T-cell (primary cell): ENCODE measurements at places on chromosomes 7 and 10. TPM values are rescaled to one million over a fixed set of nuclear protein-coding genes. Genes with fewer than 3 reads are reported as not detected.

DNA sequence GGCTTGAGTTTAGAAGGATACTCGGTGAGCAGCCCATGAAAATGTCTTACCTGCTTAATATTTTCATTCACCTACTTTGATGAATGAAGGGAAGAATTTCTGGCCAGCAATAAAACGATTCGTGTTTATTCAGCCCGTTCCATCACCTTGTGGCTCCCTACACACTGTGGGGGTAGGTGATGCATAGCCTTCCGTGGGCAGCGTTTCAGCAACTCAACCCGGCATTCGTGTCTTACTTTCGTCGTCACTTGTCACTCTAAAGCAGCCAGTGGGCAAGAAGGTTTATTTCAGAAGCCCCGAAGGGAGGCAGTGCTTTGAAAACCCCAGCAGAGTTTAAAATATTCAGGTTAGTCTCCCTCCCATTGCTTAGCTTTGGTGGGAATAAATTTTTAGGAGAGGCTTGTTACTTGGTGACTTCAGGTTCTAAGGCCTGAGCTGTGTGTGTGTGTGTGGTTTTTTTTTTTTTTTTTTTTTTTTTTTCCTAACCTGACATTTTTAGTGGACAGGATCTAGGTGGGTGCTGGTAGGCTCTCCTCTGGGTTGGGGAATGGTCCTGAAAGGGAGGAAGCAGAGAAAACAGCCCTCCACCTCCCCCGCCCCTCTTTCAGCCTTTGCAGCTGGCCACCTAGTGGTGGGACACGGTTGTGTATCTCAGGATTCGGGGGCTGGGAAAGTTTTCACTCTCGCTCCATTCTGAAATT, 1.8 kb downstream of the GRK5 start:
- peaks cover 55% of the 10 kb centered on the region for H3K4me1 ChIP-seq
- H3K27me3 ChIP-seq: no peaks in the 10 kb centered on the region
- no peaks in the 10 kb centered on the region for H3K36me3 ChIP-seq
- H3K4me3 ChIP-seq: peak overlapping the region; percentile 98

DNA sequence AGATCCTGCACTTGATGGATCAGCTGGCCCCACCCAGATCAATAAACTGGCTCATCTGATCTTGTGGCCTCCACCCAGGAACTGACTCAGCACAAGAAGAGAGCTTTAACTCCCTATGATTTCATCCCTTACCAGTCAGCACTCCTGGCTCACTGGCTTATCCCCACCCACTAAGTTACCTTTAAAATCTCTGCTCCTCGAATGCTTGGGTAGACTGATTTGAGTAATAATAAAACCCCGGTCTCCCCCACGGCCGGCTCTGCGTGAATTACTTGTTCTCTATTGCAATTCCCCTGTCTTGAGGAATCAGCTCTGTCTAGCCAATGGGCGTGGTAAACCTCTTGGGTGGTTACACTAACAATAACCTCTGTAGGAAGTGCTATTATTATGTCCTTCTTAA, 83.7 kb downstream of the MBL2 start:
- no peaks in the 10 kb centered on the region for H3K4me1 ChIP-seq
- H3K4me3 ChIP-seq: no peak overlapping the region
- no peak for DNase-seq
- no peaks in the 10 kb centered on the region for H3K36me3 ChIP-seq

DNA sequence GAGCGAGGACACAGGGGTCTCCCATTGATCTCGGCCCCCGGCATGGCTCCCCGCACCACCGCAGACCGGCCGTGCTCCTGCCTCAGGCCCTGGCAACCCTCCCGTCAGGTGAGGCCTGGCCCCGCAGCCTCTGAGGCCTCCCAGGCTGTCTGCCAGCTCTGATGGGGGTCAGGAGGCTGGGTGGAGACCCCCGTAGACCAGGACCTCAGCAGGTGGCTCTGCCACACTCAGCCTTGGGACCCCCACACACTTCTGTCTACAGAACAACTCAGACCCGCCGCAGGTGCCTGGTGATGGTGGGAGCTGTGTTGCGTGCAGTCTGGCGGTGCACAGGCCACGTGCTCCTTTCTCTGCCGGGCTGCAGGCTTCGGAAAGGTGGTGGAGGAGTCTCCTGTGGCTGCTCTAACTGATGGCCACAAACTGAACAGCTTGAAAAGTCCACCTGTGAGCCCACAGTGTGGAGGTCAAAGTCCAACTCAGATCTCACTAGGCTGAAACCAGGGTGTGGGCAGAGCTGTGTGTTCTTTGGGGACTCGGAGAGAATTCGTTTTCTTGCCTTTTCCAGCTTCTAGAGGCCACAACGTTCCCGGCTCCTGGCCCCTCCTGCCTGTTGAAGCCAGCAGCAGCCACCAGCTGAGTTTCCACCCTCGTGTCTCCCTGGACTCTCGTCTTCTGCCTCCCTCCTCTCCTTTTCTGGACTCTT, 62.5 kb downstream of the PWWP2B start:
- no peak overlapping the region for H3K4me3 ChIP-seq
- H3K27ac ChIP-seq: no peak overlapping the region
- peaks cover 8% of the 10 kb centered on the region for H3K4me1 ChIP-seq
- no peaks in the 10 kb centered on the region for H3K36me3 ChIP-seq
- DNase-seq: no peak

DNA sequence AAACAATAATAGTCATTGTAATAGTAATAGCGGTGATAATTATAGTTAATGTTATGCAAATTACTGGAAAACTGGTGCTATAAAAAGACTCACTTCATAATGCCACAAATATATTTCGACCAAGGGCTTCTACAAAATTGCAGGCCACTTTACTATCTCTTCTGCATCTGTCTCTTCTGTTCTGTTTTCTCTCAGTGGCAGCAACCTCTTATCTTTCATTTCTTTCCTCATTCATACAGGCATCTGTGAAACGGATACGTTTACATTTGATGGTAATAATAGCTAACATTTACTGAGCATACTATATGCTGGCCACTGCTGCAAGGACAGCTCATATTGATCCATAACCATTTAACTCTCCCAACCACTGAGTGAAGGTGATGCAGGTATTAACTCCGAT, 537.4 kb upstream of the PFKP start:
- H3K4me1 ChIP-seq: peaks cover 2% of the 10 kb centered on the region
- H3K4me3 ChIP-seq: no peak overlapping the region
- H3K36me3 ChIP-seq: no peaks in the 10 kb centered on the region
- H3K27me3 ChIP-seq: no peaks in the 10 kb centered on the region
- no peak for DNase-seq

ADARB2 gene
- 0.41 TPM for total RNA-seq

STEAP2 gene
- not detected for total RNA-seq

PILRA gene
- 16.5 TPM for total RNA-seq

GRCh38 chr10:26540601-26541000, 102.5 kb downstream of the APBB1IP start:
- no peak overlapping the region for H3K4me3 ChIP-seq
- H3K36me3 ChIP-seq: peaks cover 73% of the 10 kb centered on the region
- DNase-seq: no peak
- no peaks in the 10 kb centered on the region for H3K4me1 ChIP-seq
- no peak overlapping the region for H3K27ac ChIP-seq

- DNase-seq: no peak
- no peak overlapping the region for H3K27ac ChIP-seq
- H3K4me3 ChIP-seq: no peak overlapping the region
Measured at GRCh38 chr10:1546431-1547110, 190.8 kb downstream of the ADARB2 start.

DNA sequence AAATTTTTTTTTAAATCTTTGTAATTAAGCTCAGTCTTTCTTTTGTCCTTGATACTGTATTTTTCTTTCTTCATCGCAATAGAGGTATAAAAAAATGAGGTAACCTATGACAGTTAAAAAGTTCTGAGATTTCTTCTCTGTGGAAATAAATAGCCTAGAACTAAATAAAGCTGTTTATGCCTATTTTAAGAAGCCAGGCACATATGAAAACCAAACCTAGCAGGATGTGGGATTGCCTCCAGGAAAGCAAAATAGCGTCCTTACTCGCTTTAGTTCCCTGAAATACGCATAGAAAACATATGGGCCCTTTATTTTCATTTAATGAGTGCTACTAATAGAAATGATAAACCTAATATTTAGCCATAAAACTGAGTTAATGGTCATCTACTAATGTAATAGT, 6.6 kb downstream of the UBE2D1 start:
- H3K36me3 ChIP-seq: no peaks in the 10 kb centered on the region
- no peak for DNase-seq
- no peak overlapping the region for H3K27ac ChIP-seq
- no peaks in the 10 kb centered on the region for H3K27me3 ChIP-seq
- H3K4me3 ChIP-seq: no peak overlapping the region

DNA sequence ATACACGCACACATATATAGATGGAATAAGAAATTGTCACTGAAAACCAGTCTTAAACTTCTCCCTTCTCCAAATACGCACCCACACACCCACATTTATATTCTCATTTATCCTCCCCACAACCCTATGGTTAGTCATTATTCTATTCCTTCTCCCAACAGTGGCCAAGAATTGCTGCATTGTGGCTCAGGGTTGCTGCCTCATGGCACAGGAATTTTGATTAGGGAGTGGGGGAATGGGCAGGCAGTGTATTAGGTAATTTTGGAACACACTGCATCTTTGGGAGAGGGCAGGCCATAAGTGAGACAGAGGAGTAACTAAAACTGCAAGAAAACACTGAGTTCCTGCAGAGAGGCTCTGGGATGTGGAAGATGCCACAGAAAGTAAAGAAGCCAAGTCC, 35.7 kb downstream of the NAPEPLD start:
- DNase-seq: no peak
- H3K36me3 ChIP-seq: peaks cover 12% of the 10 kb centered on the region
- no peak overlapping the region for H3K27ac ChIP-seq
- no peak overlapping the region for H3K4me3 ChIP-seq

DNA sequence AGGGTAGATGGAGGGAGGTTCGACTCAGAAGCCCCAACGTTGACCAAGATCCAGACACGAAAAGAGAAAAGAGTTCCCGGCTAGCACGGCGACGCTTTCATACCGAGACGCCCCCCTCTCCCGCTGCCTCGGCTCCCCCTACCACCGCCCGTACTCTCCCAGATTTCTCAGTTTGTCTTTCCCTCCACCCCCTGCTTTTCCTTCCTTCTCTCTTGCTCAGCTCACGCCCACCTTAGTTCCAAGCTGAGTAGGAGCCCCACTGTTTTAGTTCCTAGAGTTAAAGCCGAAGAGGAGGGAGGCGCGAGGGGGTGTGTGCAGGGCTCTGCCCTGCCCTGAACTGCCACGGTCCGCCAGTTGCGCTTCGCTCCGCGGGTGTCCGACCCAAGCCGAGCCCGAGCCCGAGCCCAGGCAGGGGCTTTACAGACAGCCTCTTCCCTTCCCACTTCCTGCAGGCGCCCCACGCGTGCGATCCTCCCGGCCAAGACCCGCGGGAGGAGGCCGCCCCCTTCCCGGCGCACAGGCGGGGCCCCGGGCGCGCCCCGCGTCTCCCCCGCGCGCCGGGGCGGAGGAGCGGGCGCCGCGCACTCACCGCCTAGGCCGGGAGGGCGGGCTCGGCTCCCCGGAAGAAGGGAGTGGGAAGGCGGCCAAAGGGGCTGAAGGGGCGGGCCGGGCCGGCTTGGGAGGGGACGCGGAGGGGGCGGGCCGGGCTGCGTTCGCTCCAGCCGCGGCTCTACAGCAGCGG, at the start of gene EPHB6:
Gene EPHB6, plus strand, starts transcription at position 705 of the 742 bp plus-strand sequence. CDS start 8,152 bp downstream, outside the sequence.
- H3K36me3 ChIP-seq: no peaks in the 10 kb centered on the region
- peak within 1 kb of the TSS; percentile 22 for H3K27ac ChIP-seq
- peak within 1 kb of the TSS; percentile 91 for H3K4me3 ChIP-seq
- no peaks in the 10 kb centered on the region for H3K27me3 ChIP-seq

CNPY1 gene
- not detected for total RNA-seq

DNA sequence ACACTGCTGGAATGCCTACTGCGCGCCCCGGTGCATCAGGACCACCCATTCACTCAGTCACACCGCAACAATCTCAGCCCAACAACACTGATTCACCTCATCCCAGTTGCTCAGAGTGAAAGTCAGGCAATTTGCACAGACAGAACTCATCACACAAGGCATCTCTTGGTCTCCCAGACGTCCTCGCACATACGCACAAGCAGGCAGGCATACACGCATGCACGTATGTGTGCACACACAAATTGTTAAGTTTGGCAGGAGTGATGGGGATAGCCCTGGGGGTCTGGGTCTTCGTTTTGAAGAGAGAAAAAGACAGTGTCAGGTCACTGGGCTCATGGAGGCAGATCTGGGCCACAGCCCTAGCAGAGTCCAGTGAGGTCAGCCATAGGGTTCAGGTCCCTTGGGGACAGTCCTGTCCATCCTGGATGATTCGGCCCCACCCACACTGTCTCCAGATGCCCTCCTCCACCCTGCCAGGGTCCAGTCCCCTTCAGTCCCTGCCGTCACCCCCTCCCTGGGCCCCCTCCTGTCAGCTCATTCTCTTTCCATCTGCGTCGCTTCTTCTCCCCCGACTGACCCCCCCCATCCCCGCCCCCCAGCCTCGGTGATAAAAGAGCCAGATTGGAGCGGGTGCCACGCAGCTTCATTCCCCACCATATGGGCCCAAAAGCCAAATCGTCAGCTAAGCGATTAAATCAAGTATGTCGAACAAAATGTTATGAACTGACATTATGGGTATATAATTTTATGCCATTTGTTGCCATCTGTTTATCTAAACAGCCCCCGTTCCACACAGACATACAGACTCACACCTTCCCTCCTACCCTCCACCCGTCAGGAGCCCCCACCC, 48.5 kb upstream of the SLF2 start:
- no peak for DNase-seq
- H3K4me3 ChIP-seq: no peak overlapping the region
- H3K4me1 ChIP-seq: no peaks in the 10 kb centered on the region
- no peak overlapping the region for H3K27ac ChIP-seq
- no peaks in the 10 kb centered on the region for H3K36me3 ChIP-seq
- H3K27me3 ChIP-seq: peaks cover 68% of the 10 kb centered on the region

SPAM1 gene
- total RNA-seq: not detected

DNA sequence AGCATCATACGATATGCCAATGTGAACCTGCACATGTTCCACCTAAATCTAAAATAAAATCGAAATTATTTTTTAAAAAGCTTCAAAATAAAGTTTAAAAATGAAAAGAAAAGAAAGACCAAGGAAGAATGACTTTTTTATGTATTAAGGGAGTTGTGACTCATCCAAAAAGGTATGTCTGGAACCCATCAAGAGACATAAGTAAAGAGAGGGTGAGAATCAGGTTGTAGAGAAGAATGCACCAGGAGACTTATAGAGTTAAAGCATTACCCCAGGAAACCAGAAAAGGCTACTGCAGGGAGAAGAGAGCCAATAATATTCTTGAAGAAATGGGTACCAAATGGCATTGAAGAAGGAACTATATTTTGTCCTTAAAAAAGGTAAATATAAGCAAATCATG, 69.8 kb downstream of the CTTNBP2 start:
- H3K27ac ChIP-seq: no peak overlapping the region
- DNase-seq: no peak
- H3K36me3 ChIP-seq: no peaks in the 10 kb centered on the region
- no peaks in the 10 kb centered on the region for H3K4me1 ChIP-seq

- H3K4me3 ChIP-seq: peak overlapping the region; percentile 64
- no peaks in the 10 kb centered on the region for H3K36me3 ChIP-seq
- H3K4me1 ChIP-seq: no peaks in the 10 kb centered on the region
- peak; percentile 15 for DNase-seq
- H3K27ac ChIP-seq: no peak overlapping the region
Measured at GRCh38 chr7:66043681-66044497, 31.7 kb upstream of the ASL start.

MKI67 gene
- 1.8 TPM for total RNA-seq
